ENCODE measurements at places on chromosomes 2 and 18.

- DNase-seq, result no peak
Measured at GRCh38 chr2:122138561-122138960, 383.1 kb downstream of the TSN start.

DNA sequence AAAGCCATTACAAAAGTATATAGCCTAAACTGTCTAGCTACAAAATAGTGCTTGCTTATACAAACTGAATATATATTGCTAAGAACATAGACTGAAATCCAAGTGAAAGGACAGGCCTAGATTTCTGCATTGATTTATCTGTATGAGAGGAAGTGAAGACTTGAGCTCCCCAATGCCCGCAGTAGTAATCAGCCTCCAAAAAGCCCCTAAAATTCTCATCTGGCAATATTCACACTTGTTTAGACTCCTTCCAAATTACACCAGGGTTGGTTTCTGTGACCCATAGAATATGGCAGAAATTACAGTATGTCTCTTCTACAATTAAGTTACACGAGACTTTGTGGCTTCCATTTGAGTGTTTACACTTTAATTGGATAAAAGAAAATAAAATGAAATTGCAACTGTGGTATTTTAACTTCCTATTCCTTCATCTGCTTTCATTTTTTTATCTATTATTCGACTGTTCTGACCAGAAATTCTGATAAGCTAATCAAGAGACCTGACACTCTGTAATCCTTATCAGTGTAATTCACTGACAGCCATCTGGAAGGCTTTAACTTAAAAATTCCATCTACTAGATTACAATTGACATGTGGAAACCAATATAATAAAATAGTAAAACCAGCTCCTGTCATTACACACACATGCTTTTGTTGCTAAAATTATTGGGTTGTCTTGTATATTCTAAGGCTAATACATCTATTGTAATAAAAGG is 21.1 kb downstream of the ABCB11 start:
- no peak for DNase-seq

GRCh38 chr2:75494137-75494769 is 66.5 kb downstream of the EVA1A start:
- no peak for DNase-seq

GRCh38 chr2:66573821-66574233 is 138.9 kb downstream of the MEIS1 start:
- no peak for DNase-seq

DNA sequence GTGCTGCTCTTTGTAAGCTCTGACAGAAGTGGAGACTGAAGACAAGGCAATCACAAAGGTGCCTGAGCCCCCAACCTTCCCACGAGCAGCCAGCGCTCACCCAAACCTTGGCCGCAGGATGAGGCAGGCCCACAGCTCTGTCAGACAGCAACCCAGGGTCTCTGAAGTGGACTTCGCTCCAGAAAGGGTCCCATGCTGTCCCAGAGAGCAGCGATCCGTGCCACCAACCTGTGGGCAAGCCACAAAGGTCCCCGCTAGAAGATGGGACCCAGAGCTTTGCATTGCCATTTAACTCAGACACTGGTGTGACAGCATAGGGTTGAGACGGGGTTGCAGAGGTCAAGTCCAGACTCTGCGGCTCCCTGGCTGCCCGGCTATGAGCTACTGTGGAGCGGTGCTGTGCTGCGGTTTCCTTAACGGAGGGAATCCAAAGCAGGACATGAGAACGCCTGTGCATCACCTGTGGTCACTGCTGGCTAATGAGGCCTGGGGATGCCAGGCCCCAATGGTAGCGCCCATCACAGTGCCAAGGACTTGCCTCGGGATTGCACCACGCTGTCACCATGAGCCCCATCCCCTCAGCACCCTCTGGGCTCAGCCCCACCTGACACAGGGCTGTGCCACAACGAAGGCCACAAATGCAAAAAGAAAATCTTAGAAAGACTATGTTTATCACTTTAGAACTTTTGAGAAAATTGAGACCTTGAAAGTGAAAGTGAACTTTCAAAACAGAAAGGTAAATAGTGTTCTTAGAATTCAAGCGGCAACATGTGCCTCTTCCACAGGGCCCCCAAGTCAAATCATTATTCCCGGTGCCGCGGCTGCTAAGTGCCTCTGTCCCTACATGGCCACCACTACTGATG is 103.4 kb downstream of the HDAC4 start:
- DNase-seq, result no peak

DNA sequence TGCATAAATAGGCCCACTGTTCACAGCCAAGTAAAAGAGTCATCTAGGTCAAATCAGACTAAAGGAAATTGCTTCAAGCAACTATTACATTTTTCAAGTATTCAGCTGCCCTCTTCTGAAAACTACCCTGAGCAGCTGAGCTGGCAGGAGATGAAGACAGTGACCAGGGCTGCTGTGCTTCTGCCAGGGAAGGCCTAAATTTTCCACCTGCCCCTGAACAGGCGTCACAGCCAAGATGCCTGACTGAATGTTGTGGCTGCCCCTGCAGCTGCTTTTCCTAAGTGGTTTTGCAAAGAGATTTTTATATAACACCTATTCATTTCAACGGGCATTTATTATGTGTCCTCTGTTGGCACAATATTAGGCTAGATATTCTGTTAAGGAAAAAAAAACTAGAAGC is 96.7 kb upstream of the RPE start:
- no peak for DNase-seq

GRCh38 chr2:202508686-202509085 is 126.1 kb upstream of the FAM117B start:
- no peak for DNase-seq

DNA sequence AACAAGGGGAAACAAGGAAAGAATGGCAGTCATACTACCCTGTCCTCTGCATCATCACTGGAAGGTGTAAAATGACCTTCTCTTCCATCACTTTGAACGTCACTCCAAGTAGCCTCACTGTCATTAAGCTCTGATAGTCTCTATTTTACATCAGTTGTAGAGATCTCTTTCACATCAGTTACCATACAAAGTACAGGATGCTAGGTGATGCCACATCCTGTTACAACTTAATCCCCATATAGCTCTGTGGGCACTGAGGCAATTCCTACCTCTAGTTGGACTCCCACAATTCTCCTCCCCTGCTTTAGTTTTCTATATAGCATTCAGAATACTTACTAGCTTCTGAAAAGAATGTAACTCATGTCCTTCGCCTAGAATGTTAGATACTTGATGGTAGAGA is 55.1 kb upstream of the TTC27 start:
- DNase-seq, result no peak

GRCh38 chr2:15981646-15982045 is 41.3 kb downstream of the MYCN start:
- no peak for DNase-seq
